ENCODE measurements at places on chromosomes 2 and 18.

DNA sequence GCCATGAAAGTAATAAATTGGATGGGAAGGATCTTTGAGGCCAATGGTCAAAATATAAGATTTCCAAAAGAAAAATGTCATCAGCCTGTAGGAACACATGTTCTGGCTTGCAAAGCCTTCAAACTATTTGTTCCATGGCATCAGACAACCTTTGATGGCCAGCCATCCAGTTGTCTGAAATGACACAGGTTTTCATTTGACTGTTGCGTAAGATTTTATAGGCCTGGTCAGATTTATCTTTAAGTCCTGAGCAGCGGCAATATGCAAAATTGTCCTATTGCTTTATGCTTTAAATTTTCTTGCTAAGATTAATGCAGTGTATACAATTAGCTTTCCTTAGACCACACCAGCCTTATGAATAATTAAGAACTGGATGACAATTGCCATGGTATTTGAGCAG lies 167.1 kb downstream of the AGPS start:
- no peak for DNase-seq

DNA sequence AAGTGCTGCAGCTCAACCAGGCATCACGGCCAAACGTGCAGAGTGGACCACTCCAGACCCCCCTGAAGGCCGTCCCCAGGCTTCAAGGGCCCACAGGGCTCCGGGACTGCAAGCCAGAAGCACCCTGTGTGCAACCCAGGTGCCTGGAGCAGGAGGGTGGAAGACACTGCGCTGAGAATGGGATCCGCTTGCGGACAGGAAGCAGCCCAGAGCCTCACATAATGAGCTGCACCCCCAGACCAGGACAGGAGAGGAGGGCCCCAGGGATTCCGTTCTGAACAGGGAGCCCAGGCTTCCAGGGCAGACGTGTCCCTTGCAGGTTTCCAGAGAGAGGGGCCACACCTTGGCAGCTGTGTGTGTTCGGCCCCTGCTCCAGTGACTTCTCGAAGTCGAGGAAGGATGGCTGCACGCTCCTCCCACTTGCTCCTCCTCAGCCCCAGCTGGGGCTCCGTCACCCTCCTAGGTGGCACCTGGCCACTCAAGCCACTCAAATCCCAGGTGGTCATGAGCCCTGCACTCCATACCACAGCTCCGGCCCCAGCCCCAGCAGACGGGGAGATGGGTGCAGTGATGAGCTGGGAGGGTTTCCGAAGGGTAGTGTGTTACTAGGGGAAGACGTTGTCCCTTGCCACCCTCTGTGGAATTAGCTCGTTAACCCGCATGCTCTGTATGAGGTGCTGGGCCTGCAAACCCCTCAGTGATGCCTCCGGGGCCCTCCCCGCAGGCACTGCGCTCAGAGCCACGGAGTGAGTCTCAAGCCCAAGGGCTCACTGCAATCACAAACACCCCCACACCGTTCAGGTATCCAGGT lies 79.2 kb downstream of the NDUFA10 start:
- DNase-seq, result no peak

DNA sequence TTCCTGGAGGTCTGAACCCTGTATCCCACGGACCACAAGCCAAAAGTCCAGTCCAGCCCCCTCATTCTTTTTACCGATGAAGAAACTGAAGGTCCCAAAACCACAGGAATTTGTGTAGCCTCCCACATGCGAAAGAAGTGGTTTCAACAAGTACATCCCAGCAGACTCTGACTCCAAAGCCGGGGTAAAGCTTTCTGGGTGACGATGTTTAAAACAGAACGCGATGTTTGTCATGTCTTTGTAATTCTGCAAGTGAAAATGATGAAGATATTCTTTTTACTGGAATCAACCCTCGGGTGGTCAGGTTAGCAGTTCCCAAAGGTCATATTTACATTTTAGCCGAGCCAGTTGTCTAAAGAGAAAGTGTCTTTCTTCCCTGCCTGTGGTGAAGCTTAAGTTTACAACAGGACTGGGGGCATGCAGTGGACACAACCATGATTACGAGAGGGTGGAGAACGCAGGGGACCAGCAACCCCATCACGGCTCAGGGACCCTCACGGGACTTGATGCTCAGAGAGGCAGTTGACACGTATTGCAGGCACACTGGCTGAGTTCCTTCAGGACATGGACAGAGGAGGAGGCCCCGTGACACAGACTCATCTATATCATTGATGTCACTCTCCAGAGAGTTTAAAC lies 17.8 kb upstream of the TMEM131 start:
- no peak for DNase-seq

GRCh38 chr2:51368250-51368649 lies 336.3 kb upstream of the NRXN1 start:
- no peak for DNase-seq

DNA sequence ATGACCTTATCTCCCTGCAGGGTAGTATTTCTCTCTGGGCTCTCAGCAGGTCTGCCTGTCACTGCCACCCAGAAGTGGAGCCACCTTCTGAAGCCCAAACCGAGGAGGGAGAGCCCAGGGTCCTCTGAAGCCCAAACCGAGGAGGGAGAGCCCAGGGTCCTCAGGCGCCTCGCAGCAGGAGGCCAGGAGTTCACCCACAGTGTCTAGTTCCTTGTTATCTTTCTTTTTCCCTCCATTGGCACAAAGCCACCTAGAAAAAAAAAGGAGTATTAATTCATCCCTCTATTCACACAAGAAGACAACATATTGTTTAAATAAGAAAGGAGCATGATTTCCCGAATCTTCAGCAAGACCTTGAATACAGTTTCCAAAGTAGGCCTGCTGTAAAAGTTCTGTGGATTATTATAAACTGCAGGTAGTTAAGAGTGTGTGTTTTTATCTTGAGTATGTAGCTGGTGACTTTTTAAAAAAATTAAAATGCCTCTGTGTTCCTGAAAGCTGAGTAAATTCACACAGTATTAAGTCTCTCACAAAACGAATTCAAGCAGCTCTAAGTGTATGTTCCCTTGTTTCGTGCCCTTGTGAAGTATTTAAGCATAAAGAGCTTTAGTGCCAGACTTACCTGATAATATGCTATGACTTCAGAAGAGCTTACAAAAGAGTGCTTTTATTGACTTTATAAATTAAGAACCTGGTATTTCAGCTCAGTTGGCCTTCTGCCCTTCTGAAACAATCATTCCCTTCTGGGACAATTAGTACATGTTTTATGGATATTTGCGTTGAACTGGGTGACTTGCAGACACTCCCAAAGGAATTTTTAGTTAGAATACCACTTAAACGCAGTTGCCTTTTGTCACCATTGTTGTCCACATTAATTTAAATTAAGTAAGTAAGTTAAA lies 11.7 kb upstream of the GRHL1 start:
- no peak for DNase-seq

- no peak for DNase-seq
These were observed 14.5 kb upstream of the KIF3C start for GRCh38 chr2:25996844-25997243.

DNA sequence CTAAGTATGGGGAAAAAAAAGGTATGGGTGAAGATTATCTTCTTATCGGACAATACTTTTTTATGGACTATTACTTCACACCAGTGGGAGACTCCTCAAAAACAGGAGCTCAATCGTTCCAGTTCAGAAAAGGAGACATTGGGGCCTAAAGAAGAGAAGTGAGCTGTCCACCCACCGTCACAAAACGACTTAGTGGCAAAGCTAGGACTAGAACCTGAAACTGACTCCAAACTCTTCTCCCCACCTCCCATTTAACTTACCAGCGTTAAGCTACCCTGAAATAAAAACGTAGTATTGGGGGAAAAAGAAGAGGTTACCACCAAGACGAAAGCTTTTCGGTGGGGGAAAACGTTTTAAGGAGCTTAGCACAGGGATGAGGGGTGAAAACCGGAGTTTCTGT lies 503 bp downstream of the GTF3C3 start:
- no peak for DNase-seq

DNA sequence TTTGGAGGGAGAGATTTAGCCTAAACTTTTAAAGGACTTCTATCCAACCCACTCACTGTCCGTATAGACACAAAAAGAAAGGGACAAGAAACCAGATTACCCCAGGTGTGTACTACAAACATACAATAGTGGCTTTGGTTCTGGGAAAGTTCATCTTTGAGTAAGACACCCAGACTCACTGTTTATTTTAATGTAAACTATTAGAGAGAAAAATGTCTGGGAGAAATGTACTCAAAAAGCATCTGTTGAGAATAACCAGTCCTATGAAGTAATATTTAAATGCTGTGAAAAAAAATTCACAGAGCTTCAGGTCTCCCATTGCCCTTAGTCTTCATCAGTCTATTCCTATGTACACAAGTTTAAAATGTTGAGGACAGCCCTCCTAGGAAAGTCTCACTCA lies 107.5 kb downstream of the SLC8A1 start:
- no peak for DNase-seq
